Neural progenitor cell (in vitro differentiated cells): ENCODE measurements at places on chromosomes 13 and 19. TPM values are rescaled to one million over a fixed set of nuclear protein-coding genes. Genes with fewer than 3 reads are reported as not detected.

The ZNF550 gene
- 10.7 and 11.1 TPM in 2 replicates for total RNA-seq

The ZNF737 gene
- total RNA-seq, result 36.0 and 36.9 TPM in 2 replicates

The PRSS57 gene
- total RNA-seq, result not detected in 2 replicates

The PGLYRP1 gene
- not detected in 2 replicates for total RNA-seq

The UGGT2 gene
- 58.9 and 70.4 TPM in 2 replicates for total RNA-seq

- DNase-seq, result no peak
These were observed 230.8 kb downstream of the POU4F1 start for GRCh38 chr13:78372581-78372980.

DNA sequence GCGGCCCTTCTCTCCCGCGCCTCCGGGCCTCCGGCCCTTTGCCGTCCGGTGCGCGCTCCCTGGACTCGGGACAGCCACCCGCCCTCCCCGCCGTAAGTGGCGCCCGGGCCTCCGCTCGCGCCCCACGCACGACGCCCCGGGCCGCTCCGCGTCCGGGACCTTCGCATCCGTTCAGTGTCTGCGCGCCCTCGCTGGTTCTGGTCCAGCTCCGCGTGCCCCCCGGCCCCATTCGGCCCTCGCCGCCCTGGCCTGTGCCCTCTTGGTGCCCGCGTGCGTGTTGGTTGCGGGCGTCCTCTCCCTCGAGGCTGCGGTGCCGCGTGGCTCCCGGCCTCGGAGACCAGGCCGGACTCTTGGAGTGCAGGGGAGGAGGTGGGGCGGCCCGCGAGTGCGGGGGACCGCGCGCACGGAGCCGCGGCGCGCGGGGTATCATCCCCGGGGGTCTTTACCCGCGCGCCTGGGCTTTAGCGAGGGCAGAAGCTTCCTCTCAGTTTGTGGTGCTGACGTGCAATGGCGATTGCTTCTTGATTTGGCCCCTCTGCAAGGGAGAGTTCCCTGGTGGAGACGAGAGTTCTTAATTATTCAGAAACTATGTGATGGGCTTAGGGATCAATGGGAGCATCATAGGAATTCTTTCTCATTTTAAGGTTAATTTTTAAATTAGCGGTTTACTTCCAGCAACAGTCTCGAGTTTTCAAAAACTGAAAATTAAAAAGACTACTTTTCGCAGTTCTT is 757 bp downstream of the WASF3 start:
- DNase-seq, result peak; percentile 70

GRCh38 chr13:33110713-33111413 is 94.6 kb downstream of the KL start:
- no peak for DNase-seq

DNA sequence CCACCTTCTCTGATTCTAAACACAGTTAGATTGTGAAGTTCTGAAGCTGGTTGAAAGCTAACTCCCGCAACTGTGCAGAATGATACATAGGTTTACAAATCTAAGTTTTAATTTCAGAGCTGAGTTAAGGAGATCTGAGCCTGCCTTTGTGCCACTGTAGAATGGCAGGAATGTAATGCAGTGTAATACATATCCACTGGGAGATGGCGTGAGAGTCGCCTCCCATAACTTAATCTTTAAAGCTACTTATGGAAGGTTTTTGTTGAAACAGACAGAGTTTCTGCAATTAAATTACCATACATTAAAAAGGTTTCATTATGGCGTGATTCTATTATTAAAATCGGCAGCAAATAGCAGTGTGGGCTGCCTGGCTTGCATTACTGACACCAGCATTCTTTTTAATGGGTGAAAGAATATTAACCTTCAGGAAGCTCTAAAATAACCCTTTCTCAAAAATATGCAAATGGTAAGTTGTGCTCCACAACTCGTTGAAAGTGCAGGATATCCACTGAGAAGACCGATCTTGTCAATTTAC is 257.4 kb downstream of the OLFM4 start:
- no peak for DNase-seq

DNA sequence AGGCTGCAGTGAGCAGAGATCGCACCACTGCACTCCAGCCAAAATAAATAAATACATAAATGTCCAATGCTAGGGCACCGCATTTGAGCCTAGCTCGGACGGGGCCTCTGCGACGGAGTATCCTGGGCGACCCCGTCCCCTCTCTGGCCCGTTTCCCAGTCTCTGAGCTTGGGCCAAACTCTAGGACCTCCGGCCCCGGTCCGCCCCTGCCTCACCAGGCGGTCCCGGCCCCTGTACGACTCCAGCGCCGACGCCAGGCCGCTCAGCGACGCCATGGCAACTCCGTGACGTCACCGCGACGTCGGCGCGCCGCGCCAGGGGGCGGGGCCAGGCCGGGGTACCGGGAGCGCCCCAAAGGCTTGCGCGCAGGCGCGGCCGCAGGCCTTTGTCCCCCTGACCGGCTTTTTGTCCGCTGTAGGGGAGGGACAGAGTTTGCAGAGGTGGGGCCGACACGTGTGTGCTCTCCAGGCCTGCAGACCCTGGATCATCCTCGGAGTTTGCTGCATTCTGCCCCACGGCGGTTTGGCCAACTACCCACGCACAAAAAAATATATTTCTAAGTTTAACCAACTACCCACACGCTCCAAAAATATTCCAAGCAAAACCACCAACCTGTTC is at the start of gene PEX11G:
Gene PEX11G (minus strand): TSS at position 300 of the 618 bp plus-strand sequence. CDS start 25 bp downstream, at position 275.
- peak; percentile 98 for DNase-seq

DNA sequence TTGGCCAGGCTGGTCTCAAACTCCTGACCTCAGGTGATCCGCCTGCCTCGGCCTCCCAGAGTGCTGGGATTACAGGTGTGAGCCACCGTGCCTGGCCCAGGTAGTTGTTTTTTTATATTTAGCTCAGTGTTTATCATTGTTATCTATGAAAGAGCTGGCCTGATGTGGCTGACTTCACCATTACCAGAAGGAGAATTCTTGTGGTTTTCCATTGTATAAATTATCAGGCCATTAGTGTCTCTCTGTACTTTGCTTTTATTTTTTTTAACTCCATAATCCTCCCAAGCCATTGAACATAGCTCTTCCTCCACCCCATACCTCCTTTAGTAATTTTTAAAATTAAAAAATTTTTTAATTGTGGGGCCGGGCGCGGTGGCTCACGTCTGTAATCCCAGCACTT is 24.2 kb downstream of the CERS4 start:
- DNase-seq, result no peak

- no peak for DNase-seq
These were observed 1306.9 kb downstream of the UQCRFS1 start for GRCh38 chr19:27906081-27906480.

- DNase-seq, result no peak
These were observed 20.1 kb upstream of the HNRNPUL1 start for GRCh38 chr19:41244117-41244516.

DNA sequence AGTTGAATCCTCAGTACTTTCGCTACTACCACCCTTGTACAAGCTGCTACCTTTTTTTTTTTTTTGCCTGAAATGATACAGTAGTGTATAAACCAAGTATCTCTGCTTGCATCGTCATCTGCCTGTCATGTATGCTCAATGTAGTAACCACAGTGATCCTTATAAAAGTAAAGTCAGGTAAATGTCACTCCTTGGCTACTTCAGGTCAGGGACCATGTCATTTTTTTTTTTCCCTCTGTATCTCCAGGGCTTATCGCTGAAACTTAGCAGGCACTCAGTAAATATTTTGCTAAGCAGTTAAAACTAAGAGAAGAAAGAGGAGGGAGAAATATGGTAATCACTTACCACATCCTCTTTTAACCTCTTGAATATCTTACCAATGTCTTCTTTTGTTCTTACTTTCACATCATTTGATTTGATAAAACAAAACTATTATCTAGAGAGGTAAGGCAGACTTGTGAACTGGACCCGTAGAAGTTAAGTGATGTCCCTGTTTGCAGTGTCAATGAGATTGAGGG is 96.8 kb upstream of the KLF12 start:
- no peak for DNase-seq

- DNase-seq, result no peak
These were observed 2.9 kb upstream of the IRS2 start for GRCh38 chr13:109789262-109789661.

GRCh38 chr19:50361290-50362029 is 4.0 kb downstream of the NAPSA start:
- no peak for DNase-seq
